WTC11 (cell line): ENCODE measurements at places on chromosomes 11 and 22. TPM values are rescaled to one million over a fixed set of nuclear protein-coding genes. Genes with fewer than 3 reads are reported as not detected.

DNA sequence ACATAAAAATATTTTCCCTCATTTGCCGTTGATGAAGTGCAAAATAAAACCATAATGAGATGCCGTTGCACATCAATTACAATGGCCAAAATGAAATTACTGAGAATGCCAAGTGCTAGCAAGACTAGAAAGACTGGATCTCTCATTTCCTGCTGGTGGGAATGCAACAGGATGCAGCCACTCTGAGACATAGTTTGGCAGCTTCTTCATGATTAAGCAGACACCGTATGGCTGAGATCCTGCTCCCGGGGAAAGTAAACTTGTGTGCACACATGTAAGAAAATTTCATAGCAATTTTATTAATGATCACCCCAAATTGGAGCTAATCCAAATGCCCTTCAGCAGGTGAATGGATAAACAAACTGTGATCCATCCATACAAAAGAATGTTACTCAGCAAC is 1013.2 kb downstream of the TBC1D22A start:
- no peak for DNase-seq
- H3K36me3 ChIP-seq: no peaks in the 10 kb centered on the region
- no peak overlapping the region for H3K4me3 ChIP-seq
- H3K4me1 ChIP-seq: peaks cover 26% of the 10 kb centered on the region

DNA sequence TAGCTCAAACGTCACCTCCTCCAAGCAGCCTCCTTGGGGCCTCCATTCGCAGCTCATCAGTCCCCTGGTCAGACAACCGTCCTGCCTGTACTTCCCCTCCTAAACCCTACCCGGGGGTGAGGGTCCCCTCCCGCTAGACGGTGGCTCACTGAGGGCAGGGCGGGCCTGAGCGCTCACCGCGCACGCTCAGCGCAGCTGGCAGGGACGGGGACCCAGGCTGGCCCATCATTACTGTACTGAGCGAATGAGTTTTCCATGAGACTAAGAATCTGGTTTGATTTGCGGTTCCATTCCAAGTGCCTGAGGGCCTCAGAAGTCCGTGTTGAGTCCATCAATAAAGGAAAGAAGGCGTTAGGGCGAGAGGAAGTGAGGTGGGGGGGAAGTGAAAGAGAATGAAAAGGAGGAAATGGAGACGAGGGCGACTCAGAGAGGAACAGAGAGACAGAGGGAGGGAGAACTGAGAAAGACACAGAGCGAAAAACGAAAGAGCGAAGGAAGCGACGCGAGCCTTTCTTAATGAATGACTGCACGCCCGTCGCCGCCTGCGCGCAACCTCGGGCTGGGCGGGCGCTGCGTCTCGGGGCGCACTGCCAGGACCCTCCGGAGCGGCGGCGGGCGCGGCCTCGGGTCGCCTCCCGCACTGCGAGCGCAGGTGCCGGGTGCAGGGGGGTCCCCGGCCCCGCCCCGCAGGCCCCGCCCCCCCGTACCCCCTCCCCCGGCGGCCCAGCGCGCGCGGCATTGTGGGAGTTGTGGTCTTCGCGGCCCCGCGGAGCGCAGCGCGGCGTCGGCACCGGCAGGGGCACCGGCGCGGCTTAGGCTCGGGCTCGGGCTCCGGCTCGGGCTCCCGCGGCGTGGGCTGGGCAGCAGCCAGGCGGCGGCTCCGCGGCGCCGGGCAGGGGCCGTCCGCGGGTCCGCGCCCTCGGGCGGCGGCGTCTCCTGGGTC is at the start of gene ASPHD2:
ASPHD2 (plus strand) TSS at position 746 of the 943 bp plus-strand sequence. CDS start 4,356 bp downstream, outside the sequence.
- H3K4me1 ChIP-seq: peaks cover 15% of the 10 kb centered on the region
- peak within 1 kb of the TSS; percentile 25; the same call in 1 of the 2 replicates for H3K27ac ChIP-seq
- peak within 1 kb of the TSS; percentile 90 for H3K4me3 ChIP-seq
- H3K27me3 ChIP-seq: peaks cover 48% of the 10 kb centered on the region
- DNase-seq: peak; percentile 74
- no peaks in the 10 kb centered on the region; the same call in 1 of the 2 replicates for H3K36me3 ChIP-seq

DNA sequence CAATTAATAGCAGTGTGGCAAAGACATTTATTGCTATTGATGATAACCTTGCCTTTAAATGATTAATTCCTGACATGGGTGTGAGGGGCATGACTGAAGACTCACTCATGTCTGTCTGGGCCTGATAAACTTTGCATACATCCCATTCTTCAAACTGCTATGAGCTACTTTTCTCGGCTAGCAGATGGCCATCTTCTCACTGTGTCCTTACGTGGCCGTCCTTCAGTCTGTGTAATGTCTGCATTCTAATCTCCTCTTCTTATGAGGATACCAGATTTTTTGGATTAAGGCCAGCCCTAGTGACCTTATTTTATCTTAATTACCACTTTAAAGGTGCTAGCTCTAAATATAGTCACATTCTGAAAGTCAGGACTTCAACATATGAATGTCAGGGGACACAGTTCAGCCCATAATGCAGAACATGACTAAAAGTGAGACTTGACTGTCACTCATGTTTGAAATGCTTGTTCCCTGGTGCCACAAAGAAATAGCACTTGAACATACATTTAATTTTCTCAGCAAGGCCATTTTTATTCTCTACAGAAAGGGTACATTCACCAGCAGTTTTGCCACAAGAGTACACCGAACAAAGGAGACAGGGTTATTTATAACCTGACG is 32.3 kb downstream of the OR10A6 start:
- no peak overlapping the region for H3K27ac ChIP-seq
- H3K27me3 ChIP-seq: peaks cover 9% of the 10 kb centered on the region
- H3K36me3 ChIP-seq: peaks cover 16% of the 10 kb centered on the region
- DNase-seq: no peak
- H3K4me1 ChIP-seq: peaks cover 10% of the 10 kb centered on the region
- no peak overlapping the region for H3K4me3 ChIP-seq

DNA sequence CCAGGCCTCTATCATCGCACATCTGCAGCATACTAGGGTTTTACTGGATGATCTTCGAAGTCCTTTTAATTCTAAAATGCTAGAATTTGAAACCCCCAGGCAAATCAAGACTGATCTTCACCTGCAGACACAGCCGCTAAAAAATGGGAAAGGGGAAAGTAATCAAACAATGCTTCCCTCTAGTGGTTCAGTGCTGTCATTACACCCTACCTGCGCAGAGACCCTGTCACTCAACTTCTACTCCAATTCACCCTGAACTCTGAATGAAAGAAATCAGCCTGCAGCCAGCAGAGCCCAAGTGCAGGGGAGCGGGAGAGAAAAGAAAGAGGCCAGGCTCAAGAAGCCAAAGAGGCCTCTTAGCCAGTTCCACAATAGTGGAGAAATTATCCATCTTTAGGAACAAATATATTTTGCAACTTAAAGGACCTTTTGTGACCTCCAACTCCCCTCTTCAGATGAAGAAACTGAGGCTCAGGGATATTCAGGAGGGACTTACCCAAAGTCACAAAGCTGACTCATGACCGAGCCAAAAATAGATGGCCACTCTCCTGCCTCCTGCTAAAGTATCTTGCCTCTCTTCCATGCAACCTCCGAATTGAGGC is 33.0 kb downstream of the SERGEF start:
- no peak overlapping the region for H3K4me3 ChIP-seq
- H3K36me3 ChIP-seq: peaks cover 10% of the 10 kb centered on the region
- peak; percentile 41 for DNase-seq
- H3K27ac ChIP-seq: no peak overlapping the region
- no peaks in the 10 kb centered on the region for H3K27me3 ChIP-seq

GRCh38 chr11:130831506-130831905 is 84.8 kb downstream of the SNX19 start:
- no peaks in the 10 kb centered on the region; the same call in 1 of the 2 replicates for H3K27me3 ChIP-seq
- no peak for DNase-seq
- H3K4me1 ChIP-seq: peaks cover 14% of the 10 kb centered on the region; the same call in 1 of the 2 replicates
- H3K4me3 ChIP-seq: no peak overlapping the region
- no peak overlapping the region for H3K27ac ChIP-seq

DNA sequence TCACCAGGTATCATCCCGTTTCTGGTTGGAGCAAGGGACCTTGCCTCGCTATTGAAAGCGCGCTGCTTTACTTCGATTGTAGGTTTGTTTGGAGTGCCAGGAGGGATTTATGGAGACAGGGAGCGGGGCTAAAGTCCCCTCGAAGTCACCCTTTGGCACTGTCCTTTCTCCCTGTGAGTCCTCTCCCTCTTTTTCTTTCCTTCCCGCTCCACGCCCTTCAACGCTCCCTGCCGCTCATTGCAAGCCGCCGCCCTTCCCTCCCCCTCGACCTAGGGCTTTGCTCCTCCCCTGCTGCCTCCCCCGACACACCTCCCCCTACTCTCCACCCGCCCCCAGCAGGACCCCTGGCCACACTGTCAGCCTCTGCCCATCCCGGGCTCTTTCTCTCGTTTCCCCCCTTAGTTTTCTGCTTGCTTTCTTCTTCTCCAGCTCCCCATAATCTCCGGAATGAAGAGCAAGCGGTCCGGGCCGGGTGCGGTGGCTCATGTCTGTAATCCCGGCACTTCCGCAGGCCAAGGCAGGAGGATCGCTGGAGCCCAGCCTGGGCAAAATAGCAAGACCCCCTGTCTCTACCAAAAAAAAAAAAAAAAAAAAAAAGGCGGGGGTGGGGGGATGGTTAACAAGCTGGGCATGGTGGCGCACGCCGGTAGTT is 41.0 kb downstream of the AHNAK start:
- H3K27ac ChIP-seq: no peak overlapping the region
- peaks cover 61% of the 10 kb centered on the region for H3K27me3 ChIP-seq
- H3K36me3 ChIP-seq: no peaks in the 10 kb centered on the region
- peak overlapping the region; percentile 63 for H3K4me3 ChIP-seq

GRCh38 chr11:74092425-74092824 is 78.4 kb downstream of the C2CD3 start:
- no peaks in the 10 kb centered on the region for H3K27me3 ChIP-seq
- no peak overlapping the region for H3K4me3 ChIP-seq
- peaks cover 4% of the 10 kb centered on the region for H3K4me1 ChIP-seq
- H3K27ac ChIP-seq: no peak overlapping the region
- DNase-seq: no peak

GRCh38 chr11:95976550-95976949 is 52.6 kb upstream of the MTMR2 start:
- H3K4me1 ChIP-seq: no peaks in the 10 kb centered on the region
- no peaks in the 10 kb centered on the region; the same call in 1 of the 2 replicates for H3K36me3 ChIP-seq
- no peak overlapping the region for H3K4me3 ChIP-seq
- no peaks in the 10 kb centered on the region for H3K27me3 ChIP-seq
- no peak for DNase-seq
- H3K27ac ChIP-seq: no peak overlapping the region

DNA sequence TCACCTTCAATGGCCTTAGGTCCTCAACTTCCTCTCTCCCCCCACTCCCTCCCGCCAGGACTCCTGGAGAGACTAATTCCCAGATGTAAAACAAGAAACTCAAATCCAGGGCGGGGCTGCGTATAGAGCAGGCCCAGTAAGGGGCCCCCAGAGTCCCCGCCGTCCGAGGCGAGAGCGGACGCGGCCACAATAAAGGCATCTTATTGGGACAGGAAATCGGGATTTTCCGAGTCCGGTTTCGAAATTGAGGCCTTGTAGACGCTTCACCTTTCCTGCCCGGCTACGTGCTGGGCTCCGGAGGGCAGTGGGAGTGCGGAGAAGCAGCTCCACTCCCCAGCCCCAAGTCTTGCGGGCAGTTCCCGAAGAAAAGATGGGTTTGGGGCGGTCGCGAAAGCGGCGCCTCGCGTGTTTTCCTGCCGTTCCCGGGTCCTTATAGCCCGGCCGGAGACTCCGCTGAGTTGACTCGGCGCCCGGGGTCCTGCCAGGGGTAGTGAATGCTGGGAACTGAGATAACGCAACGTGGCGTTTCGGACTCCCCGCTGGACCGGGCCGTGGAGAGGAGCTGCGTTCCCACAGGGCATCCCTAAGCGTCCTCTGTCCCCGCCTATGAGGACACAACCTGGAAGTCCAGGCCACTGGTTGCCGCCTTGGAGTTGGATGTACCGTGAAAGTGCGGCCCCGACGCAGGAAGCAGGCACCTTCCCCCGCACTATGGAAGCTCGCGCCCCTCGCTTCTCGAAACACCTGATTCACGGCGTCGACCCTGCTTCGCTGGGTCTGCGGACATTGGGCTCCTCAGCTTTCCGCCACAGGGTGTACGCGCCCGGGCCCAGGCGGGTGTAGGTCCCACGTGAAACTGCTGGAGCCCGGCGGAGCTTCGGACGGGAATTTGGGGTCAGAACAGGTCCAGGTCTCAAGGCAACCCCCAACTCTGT is 4.8 kb upstream of the CHRM1 start:
- peaks cover 38% of the 10 kb centered on the region for H3K4me1 ChIP-seq
- no peak overlapping the region for H3K27ac ChIP-seq
- peaks cover 83% of the 10 kb centered on the region for H3K27me3 ChIP-seq
- DNase-seq: peak; percentile 42
- peak overlapping the region; percentile 87 for H3K4me3 ChIP-seq

DNA sequence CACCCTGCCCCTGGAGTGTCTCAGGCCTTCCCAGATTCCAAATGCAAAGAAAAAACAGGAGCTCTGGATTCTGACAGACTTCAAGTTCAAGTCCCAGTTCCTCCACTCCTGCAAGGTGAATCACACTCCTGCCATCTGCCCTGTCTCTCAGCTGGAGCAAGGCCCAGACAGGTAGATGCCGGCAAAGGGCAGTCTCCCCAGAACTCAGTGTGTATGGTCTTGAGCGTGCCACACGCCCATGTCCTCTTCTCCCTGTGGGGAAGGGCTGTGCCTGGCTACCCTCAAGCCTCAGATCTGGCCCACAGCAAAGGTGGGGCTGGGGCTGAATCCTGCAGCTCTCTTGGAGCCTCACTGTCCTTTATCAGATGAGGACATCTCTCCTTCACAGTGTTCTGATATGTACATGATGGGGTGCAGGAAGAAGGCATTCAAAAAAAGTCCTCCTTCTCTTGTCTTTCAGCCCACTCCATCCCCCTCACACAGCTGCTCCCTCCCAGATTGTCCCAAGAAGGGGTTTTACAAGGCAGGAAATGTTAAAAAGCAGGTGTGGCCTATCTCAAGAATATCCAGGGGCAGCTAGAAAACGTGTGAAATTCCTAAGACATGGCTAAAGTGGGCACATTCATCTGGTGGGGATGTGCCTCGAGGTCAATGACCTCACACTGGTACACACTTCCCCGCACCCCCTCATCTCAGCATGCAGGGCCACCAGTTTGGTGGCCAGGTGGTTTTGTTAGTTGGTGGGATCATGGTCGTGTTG is 27.7 kb upstream of the ARFGAP3 start:
- no peak overlapping the region for H3K27ac ChIP-seq
- H3K4me1 ChIP-seq: peaks cover 10% of the 10 kb centered on the region
- no peak overlapping the region for H3K4me3 ChIP-seq
- no peak for DNase-seq
- peaks cover 45% of the 10 kb centered on the region for H3K36me3 ChIP-seq

DNA sequence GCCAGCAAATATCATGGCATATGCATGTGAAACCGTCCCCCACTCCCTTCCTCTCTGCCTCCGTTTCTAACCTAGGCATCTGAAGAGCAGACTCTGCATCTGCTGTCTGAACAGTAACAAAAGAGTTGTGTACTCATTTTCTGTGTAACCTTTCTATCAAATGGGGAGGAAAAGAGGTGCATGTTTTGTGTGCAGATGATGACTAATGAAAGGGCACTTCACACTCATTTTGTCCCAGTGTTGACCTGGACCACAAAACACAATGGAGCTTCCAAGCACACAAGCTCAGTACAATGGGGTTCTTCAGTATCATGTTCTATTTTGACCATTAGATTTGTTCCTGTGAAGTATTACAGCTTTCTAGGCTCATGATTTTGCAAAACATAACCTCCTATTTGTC is 13.0 kb downstream of the JHY start:
- no peak overlapping the region for H3K4me3 ChIP-seq
- no peaks in the 10 kb centered on the region for H3K27me3 ChIP-seq
- H3K36me3 ChIP-seq: no peaks in the 10 kb centered on the region
- H3K4me1 ChIP-seq: no peaks in the 10 kb centered on the region
- H3K27ac ChIP-seq: no peak overlapping the region

GRCh38 chr22:46000081-46001027 is 23.4 kb upstream of the WNT7B start:
- peaks cover 2% of the 10 kb centered on the region for H3K4me1 ChIP-seq
- H3K27me3 ChIP-seq: no peaks in the 10 kb centered on the region
- no peak for DNase-seq

The ARHGAP8 gene
- 50.5 to 61.4 TPM (median 58.0 TPM) in 3 replicates for total RNA-seq

The ASCL2 gene
- 0.24 to 0.73 TPM (median 0.64 TPM) in 3 replicates for total RNA-seq

The SPON1 gene
- 4.1 to 6.4 TPM (median 4.1 TPM) in 3 replicates for total RNA-seq

The GAB4 gene
- total RNA-seq: 0.09 to 0.16 TPM in 2 of 3 replicates, not detected in the other
